T-helper 22 cell (primary cell): ENCODE measurements at places on chromosomes 7 and 10.

GRCh38 chr10:5365928-5366327 is 1.2 kb downstream of the UCN3 start:
- no peak for DNase-seq

DNA sequence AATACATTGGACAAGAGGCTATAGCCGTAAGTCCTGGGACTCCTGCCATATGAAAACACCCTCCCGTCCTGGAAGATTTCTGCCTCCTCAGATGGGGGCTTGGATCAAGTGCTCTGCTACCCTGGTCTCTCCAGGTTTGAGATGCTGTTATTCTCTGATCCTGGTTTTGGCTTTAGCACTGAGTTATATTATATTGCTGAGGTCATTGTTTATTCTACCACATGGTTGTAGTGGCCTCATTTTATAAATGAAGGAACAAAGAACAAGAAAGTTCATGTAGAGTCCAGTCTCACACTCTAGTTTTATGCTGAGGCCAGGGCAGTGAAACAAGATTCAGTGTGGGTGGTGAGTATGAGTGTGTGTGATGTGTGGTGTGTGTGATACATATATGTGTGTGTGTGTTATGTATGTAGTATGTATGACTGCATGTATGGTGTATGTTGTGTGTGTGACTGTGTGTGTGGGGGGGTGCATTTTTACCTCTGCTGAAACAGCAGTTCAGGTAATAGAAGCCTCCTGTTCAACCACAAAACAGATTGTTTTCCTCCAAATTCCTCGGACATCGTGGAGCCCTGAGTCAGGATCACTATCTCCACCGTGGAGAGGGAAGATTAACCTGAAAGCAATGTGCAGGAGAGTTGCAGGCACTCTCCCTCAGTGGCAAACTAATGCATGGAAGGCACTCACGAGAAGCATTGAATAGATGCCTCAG is 80.7 kb downstream of the C7orf25 start:
- DNase-seq, result no peak

GRCh38 chr10:31242902-31243301 is 76.1 kb upstream of the ZEB1 start:
- no peak for DNase-seq

DNA sequence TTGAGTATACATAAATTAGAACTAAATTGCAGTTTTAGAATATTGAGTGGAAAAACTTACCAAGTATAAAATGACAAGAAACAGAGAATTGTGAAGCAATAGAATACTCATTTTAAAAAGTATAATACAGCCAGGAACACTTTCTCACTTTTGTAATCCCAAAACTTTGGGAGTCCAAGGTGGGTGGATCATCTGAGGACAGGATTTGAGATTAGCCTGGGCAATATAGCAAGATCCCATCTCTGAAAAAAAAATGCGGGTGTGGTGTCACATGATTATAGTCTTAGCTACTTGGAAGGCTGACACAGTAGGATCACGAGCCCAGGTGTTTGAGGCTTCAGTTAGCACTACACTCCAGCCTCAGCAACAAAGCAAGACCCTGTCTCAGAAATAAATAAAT is 440.9 kb upstream of the POT1 start:
- DNase-seq, result no peak

DNA sequence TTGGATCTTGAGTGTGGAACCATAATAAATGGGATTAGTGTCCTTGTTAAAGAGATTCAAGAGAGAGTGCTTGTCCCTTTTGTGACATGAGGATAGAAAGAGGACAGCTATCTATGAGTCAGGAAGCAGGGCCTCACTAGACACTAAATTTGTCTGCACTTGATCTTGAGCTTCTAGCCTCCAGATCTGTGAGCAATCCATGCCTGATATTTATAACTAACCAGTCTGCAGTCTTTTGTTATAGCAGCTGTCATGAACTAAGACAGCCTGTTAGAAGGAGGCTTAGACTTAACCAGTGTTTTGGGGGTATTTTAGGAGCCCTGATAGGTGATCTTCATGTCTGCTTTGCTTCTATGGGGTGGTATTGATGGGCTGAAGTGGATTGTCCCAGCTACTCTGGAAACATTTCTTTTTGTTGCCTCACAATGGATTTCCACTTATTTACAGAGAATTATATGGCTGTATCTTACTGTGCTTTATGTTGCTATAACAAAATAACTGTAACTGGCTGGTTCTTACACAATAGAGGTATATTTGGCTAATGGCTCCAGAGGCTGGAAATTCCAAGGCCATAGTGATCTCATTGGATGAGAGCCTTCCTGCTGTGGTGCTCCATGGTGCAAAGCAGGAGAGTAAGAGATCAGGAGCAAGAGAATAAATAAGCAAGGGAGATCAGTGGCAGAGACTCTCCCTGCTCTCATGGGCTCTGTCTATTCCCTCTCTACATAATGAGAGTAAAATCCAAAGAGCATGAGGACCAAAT is 23.4 kb upstream of the AKR1C3 start:
- DNase-seq, result no peak

GRCh38 chr10:128005858-128006257 is 99.0 kb downstream of the PTPRE start:
- DNase-seq, result no peak

GRCh38 chr10:88848499-88848898 is 3.1 kb downstream of the ANKRD22 start:
- no peak for DNase-seq

DNA sequence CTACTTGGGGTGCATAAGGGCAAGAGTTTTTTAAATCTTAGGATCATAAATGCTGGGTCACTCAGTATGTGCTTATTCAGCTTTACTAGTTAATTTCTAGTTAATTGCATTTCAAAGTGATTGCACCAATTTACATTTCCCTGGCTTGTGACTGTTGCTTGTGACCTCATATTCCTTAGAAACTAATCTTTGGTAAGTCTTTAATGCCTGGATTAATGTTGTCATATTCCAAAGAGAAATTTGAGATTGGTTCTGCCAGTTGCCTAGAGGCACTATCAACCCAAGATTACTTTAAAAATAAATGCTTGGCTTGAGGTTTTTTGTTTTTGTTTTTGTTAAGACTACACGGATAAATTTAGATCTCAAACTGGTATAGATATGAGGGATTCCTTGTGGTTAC is 103.1 kb downstream of the ANK3 start:
- DNase-seq, result no peak

DNA sequence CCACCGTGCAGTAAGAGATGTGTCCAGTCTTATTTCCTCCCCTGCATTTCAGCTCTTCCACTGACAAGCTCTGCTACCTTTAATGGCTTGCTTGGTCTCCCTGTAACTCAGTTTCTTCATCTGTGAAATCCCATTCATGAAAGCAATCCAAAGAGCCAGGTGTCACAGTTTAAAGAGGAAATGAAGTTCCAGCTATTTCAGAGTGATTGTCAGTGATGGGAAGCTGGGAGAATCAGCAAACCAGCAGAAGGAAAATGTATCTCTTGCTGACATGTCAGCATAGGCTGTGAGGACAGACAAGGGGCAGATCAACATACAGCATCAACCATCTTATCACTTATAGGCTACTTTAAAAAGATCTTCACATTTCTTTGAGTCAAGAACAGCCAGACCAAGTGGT is 445.3 kb downstream of the ADRA2A start:
- no peak for DNase-seq

GRCh38 chr10:31707093-31708039 is 221.3 kb downstream of the ARHGAP12 start:
- DNase-seq, result no peak

DNA sequence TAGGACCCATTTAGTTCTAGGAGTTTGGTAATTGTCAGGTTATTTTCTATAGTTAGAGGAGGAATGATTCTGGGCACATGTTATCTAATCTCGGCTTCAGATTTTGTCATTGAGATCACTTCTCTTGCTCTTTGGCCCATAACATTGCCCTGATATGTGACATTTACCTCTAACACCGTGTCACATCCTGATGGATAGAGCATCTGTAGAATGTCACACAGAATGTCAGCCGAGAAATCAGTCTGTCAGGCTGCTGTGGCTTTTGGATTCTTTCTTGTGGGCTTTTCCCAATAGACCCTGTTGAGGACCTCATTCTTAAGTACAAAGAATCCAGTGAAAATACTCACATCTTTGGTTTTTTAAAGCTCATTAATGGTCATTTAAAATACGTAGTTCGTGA is 142.4 kb downstream of the LRRC4 start:
- DNase-seq, result no peak

GRCh38 chr7:156578978-156579430 is 61.6 kb upstream of the RNF32 start:
- DNase-seq, result no peak

- peak; percentile 9 for DNase-seq
These were observed 33.9 kb downstream of the CACUL1 start for GRCh38 chr10:118720685-118721538.

DNA sequence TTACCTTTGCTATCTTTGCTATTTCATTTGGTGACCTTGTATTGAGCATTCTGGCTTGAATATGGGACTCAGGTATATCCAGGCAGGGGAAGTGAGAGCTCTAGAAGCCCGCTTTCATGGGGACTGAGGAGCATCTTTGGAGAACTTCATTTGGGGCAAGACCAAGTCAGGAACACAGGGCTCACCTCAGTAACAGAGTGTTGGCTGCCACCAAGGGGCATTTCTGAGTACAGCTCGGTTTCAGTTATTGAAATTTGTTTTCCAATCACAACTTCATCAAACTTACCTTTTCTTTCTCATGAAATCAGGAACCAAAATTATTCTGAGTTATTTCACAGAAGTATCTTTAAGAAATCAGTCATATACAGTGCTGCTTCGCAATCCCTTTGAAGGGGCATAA is 337.2 kb downstream of the C7orf25 start:
- no peak for DNase-seq

DNA sequence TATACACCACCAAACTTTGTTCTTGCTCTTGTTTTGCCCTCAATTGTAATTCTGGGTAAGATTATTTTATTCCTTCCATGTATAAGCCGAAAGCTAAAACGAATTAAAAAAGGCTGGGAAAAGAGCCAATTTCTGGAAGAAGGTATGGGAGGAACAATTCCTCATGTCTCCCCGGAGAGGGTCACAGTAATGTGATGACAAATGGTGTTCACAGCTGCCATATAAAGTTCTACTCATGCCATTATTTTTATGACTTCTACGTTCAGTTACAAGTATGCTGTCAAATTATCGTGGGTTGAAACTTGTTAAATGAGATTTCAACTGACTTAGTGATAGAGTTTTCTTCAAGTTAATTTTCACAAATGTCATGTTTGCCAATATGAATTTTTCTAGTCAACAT is 12.5 kb upstream of the CFAP69 start:
- no peak for DNase-seq

DNA sequence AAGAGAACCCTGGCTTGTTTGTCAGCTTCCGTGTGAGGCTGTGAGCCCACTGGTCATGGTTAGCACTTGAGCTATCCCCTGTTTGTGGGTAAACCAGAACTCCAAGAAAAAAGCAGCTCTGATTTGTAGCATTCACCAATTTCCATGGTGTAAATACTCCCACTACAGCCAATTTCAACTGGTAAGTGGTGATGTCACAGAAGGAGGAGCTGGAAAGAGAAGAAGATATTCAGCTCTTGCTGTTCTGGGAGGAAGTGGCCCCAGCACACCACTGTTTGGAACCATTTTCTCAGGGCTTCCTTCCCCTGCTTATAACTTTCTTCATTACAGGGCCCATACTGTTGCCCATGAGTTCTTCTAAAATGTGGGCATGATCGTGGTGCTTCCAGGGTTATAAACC is 500.1 kb upstream of the ZMIZ1 start:
- DNase-seq, result no peak

DNA sequence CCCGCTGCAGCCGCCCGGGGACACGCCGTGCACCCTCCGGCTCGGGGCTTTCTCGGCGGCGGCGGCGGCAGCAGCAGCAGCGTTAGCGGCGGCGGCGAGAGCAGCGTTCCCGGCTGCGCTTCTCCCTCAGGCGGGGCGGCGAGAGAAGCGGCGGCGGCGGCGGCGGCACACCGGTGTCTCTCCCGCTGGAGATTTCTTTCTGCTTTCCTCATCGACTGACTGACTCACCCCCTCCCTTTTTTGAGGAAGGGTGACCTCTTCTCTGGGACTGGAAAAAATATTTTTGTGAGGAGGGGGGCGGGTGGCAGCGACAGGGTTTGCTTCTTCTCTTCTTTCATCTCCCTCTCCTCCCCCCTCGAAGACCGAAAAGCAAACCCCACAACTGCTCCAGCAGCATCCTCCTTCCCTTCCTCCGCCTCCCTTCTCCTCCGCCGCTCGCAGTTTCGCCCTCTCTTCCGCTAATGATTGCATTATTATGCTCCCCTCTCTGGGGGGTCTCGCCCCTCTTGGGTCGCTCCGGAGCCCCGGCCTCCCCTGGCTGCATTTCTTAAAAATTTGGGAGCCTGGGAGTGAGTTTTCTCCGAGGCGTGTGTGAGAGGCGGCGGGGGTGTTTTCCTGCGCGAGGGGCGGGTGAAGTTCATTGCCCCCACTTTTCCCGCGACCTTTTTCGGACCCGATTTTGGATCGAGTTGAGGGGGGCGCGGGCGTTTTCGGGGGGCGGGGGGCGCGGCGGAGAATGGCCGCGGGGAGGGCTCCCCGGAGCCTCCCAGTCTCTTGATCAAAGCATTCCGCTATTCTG is 411 bp downstream of the AUTS2 start:
- no peak for DNase-seq

- DNase-seq, result peak; percentile 26
These were observed 49.7 kb downstream of the DNAJC12 start for GRCh38 chr10:67788028-67788886.

DNA sequence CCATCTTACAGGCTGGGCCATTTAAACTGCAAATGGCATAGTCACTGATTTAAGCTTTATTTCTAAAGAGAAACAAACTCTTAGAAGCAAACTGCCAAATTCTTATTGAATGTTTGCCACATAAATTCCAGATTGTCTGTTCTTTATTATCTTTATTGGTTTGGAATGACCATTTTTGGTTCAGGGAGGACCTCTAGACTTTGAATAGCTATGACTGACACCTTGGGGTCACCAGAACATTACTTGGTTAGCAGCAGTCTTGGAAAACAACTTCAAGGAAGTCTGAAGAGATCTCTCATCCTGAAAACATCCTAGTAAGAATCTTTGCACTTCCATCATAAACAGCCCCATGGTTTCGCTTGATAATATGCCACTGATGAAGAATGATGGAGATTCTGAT is 197.1 kb downstream of the SUGCT start:
- DNase-seq, result no peak

GRCh38 chr7:138853448-138853847 is 55.5 kb upstream of the ATP6V0A4 start:
- no peak for DNase-seq

DNA sequence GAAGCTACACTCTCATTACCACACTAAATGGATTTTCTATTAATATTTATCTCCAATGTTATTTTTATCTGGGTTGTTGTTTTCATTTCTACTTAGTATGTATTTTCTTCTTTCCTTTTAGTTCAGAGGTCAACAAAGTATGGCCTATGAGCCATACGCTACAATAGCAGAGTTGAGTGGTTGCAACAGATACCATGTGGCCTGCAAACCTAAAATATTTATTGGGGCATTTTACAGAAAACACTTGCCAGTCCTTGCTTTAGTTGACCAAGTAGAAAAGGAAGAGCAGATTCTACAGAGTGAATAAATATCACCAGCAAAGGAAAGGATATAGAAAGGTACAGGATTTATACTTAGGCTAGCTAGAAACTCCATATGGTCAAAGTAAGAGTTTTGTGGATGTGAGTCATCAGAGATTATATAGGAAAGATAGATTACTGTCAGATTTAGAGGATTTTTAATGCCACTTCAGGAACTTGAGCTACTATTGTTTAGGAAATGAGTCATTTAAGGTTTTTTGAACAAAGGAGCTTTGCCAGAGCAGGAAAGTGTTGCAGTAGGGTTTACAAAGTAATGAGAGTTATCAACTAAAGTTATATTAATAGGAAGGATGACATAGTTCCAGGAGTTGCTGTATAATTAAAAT is 323.3 kb upstream of the KAT6B start:
- DNase-seq, result no peak
